H54 (cell line): ENCODE measurements at places on chromosomes 16 and 17.
A peak's percentile ranks its signal among the peaks of the same experiment; 100 is the strongest.

DNA sequence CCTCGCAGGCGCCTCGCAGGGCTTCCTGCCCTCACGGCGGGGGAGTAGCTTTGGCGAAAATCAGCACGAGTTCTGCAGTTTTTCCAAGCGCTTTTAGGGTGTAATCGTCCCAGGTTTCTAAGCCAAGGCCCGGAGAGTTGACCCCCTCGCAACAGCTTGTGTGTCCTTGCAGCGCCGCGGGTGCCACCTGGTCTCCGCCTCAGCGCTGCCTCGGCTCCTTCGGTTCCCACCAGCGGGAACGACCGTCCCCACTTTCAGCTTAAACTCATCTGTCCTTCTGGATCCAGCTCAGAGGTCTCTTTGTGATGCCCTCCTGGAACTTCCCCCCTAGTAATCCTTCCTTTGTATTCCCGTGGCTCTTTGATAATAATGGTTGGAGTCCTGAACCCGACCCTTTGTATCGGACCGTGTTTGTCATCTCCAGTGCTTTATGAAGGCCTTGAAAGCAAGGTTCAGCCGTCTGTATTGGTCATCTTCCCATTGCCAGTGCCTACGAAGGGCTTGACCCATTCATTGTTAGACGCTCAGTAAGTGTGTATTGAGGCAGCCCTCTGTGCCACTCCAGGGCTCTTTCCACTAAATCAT lies 858 bp upstream of the SMARCE1 start:
- no peak for DNase-seq

GRCh38 chr16:4090351-4090851 lies 25.8 kb downstream of the ADCY9 start:
- no peak for DNase-seq

GRCh38 chr16:22232277-22233036 lies 26.4 kb downstream of the EEF2K start:
- peak; percentile 62 for DNase-seq

DNA sequence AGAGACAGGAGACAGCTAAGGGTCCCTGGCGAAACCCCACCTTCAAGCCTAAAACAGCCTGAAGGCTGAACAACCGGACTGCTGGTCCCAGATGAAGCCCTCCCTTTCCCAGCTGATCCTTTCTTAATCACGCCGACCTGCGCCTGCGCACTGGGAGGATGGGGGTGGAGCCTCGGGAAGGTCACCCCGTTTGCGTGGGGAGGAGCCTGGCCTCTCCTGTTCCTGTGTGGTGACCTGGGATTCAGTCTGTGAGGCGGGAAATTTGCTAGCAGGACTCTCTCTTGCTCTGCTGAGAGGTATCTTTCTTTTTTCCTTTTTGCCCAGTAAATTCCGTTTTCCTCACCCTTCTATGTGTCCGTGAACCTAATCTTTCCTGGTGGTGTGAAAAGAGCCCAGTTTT lies 9.6 kb downstream of the FAM20A start:
- DNase-seq = peak; percentile 63

DNA sequence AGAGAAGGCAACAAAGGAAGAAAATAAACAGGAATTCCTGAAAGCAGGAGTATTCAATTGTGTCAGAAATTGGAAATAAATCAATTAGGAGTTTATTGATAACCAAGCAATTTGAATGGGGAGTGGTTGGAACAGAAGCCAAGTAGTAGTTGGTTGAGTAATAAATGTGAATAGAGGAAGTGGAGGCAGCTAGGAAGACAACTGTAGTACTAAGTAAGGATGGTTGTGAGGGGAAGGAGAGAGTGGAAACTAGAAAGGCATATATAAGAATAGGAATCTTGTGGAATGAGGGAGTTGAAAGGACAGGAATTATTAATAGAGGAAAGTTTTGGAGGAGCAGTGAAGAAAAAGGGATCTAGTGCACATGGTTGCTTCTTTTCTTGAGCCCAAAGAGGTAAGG lies 34.4 kb downstream of the NFAT5 start:
- DNase-seq = no peak

DNA sequence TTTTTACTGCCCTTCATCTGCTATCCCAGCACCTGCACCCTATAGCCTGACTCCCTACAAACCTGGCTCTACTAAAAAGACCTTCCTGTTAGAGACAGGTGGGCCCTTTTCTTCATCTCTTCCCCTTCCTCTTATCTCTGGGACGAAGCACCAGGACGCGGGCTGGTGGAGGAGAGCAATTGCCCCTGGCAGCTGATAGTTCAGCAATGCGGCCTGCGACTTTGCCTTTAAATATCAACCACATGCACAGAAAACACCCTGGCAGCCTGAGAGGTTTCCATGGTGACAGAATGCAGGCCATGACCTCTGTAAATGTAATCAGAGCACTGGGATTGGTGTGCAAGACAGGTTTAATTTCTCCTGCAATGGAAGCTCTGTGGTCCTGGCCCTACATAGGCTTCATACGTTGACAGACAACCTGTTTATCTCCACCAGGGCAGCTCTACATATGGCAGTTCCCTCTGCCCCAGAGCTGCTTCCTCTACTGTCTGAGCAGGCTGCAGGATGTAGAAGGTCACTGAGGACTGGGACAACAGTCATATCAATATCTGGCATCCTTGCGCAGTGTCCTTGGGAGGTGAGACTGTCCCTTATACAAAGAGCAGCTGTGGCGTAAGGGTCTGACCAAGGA lies 10.0 kb upstream of the SKAP1 start:
- DNase-seq = no peak

GRCh38 chr16:87602001-87602775 lies at the start of gene JPH3:
Gene JPH3 (plus strand): TSS chr16:87602508. CDS start chr16:87603147, 639 bp downstream.
- no peak for DNase-seq

DNA sequence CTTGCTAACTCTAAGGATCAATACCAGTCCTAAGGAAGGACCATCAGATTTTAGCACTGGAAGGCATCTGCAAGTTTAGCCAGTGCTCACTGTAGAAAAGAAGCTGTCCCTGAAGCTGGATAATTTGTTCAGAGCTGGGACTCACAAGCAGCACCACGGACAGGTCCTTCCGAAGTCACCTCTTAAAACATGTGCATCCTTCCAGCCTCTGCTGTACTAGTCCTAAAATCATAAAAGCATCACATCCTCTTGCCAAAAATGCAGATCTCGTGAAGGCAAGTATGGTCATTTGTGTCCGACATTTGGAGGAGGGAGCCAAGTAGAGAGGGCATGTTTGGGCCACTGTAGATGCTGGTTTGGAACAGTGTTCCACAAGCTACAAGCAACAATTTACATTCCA lies 506.9 kb downstream of the RBFOX1 start:
- no peak for DNase-seq

- DNase-seq = no peak
These were observed 32.1 kb upstream of the CDH3 start for GRCh38 chr16:68612996-68613395.

GRCh38 chr17:3695723-3696411 lies at the start of gene P2RX5:
Gene P2RX5 (minus strand): TSS chr17:3696155. CDS start chr17:3696005, 150 bp downstream.
- DNase-seq = no peak

GRCh38 chr17:32287804-32288511 lies 22.3 kb downstream of the RHBDL3 start:
- DNase-seq = no peak

GRCh38 chr16:81657224-81657623 lies 121.9 kb upstream of the PLCG2 start:
- no peak for DNase-seq

DNA sequence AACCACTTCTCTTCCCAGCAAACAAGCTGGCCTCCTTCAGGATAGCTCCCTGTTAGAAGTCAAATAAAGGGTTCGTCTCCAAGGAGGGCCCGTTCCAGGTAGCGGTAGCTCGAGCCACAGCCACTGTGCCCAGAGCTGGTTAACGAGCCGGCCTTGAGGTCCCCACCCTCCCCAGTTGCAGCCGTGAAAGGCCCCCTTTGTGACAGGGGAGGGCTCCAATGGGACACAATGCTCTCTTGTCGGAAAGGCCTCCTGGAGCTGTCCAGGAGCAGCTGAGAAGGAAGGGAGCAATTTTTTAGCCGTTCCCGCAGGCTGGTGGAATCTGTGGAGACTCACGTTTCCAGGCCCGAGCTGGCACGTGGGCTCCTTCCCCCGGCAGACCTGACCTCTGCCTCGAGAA lies 29.9 kb upstream of the FOXF1 start:
- no peak for DNase-seq

- no peak for DNase-seq
These were observed at the start of gene FN3K for GRCh38 chr17:82734987-82735866. Gene FN3K (plus strand): TSS chr17:82735615. CDS start chr17:82735637, 22 bp downstream.

DNA sequence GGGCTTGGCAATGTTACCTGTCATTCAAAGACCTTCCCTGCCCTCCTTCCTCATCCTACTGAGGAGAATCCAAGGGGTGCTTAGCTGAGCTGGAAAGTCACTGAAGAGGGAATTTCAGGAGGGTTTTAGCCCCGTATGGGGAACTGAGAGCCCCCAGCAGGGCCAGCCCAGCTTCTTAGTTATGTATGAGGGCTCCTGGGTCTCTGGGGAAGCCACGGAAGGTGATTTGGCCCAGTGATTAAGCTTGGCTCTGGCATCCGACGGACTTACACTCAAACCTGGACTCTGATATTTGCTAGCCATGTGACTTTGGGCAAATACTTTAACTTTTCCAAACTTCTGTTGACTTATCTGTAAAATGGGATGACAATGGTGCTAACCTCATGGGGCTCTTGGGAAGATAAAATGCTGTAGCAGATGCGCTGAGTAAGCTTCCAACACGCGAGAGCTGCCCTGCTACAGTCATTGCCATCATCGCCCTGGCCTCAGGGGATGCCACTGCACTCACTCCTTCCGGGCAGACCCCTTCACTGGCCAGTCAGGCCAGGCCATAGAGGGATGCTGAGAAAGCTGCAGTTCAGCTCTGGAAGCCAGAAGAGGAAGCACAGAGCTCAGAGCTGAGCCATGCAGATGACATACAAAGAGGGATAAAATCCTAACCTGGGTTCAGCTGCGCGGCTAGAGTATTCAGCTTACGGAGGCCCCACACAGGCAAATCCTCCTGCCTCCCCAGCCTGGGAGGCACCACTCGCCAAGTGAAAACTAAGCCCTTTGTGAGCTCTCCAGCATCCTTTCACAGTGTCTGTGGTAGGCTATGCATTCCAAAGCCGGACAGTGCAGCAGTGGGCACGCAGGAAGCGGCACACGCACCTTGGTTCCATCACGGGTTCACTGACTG lies 44.9 kb upstream of the PIK3R6 start:
- no peak for DNase-seq

GRCh38 chr16:80122115-80122514 lies 418.7 kb upstream of the DYNLRB2 start:
- DNase-seq = no peak

- no peak for DNase-seq
These were observed 5.9 kb upstream of the NAGS start for GRCh38 chr17:43998552-43998951.
